ENCODE measurements at places on chromosomes 16 and 17. TPM values are rescaled to one million over a fixed set of nuclear protein-coding genes. Genes with fewer than 3 reads are reported as not detected.

The AOC3 gene
- total RNA-seq, result 11.8 TPM

The GPRC5C gene
- 123 TPM for total RNA-seq

DNA sequence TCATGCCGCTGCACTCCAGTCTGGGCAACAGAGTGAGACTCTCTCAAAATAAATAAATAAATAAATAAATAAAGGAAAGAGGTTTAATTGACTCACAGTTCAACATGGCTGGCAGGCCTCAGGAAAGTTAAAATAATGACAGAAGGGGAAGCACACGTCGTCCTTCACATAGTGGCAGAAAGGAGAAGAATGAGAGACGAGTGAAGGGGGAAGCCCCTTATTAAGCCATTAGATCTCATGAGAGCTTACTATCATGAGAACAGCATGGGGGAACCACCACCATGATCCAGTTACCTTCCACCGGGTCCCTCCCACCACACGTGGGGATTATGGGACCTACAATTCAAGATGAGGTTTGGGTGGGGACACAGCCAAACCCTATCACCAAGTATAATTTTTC, 54.5 kb downstream of the PAFAH1B1 start:
- no peak for DNase-seq

GRCh38 chr16:87608400-87608985, 6.2 kb downstream of the JPH3 start:
- peak; percentile 58 for DNase-seq

DNA sequence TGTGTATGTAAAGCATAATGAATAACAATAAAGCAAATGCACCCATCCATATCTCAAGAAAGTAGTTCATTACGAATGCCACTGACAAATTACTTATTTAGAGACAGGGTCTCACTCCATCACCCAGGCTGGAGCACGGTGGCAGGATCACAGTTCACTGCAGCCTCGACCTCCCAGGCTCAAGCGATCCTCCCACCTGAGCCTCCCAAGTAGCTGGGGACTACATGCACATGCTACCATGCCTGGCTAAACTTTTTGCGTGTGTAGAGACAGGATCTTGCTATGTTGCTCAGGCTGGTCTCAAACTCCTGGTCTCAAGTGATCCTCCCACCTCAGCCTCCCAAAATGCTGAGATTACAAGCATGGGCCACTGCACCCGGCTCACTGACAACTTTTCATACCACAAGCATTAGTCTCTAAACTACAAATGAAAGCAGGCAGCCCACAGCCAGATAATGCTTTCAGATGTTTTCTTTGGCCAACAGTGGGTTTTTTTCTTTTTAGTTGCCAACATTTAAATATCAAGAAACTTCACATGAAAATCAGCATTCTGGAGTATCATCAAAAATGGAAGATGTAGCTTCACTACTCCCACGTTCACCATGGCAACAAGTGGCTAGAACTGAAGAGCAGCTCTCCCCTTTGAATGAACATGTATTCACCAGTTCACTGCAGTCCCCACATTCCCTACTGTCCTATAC, 7.7 kb downstream of the ARHGAP17 start:
- DNase-seq, result no peak

Data from psoas muscle (tissue), 8 donors.